ENCODE measurements at places on chromosomes 6 and 20.

GRCh38 chr6:33609019-33609418, 12.1 kb upstream of the ITPR3 start:
- no peak for DNase-seq

DNA sequence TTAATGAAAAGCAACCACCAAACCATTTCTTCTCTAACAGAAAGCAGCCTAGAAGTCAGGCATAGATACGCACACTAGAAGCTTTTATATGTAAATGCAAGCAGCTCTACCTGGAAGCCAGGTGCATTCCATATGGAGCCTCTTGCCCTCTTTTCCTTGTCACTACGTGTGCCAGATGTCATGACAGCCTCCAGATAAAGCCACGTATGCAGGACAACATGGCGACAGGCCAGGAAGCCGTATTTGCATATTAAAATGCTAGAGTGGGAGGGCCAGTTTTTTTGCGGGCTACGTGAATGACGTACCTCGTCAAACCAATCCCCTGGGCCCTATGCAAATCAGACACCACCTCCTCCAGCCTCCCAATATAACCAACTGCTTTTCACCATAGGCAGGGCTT, 308.1 kb upstream of the SPTLC3 start:
- DNase-seq, result no peak

GRCh38 chr6:89413006-89413400, 930 bp upstream of the RRAGD start:
- DNase-seq, result no peak

GRCh38 chr6:2467929-2468600, 222.7 kb upstream of the GMDS start:
- DNase-seq, result no peak

- peak; percentile 55 for DNase-seq
Measured at GRCh38 chr6:110875548-110876169, 1.1 kb downstream of the AMD1 start.

DNA sequence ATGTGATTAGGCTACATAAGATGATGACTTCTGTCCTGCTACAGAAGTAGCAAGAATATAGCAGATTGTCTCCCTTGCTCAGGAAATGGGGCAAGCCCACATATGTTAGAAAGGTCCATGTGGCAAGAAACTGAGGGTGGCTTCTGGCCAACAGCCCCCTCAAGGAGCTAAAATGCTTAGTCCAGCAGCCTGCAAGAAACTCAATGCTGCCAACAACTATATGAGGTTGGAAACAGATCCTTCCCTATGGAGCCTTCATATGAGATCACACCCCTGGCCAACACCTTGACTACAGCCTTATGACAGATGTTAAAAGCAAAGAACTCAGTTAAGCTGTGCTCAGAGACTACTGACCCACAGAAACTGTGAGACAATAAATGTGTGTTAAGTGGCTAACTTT, 22.1 kb downstream of the PTPRT start:
- DNase-seq, result no peak

GRCh38 chr20:45834797-45835161, 1.2 kb downstream of the SNX21 start:
- DNase-seq, result no peak

DNA sequence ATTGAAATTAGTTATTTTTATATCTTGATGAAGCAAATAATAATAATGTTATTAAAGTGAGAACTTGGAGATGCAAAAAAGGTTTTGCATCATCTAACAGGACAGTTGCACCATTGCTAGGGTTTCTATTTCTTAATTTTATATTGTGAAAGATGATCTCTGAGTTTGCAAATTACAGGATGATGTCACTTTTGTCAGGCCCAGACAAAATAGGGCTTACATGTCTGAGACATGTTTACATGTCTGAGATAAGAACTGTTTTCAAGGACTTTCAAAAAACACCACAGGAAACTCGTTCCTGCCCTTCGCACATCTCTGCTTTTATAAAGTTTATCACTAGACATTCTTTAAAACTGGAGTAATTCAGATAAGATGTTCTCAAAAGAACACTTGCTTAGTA, 1075.8 kb upstream of the MANEA start:
- no peak for DNase-seq

GRCh38 chr20:55211481-55211880, 736.1 kb downstream of the DOK5 start:
- no peak for DNase-seq

DNA sequence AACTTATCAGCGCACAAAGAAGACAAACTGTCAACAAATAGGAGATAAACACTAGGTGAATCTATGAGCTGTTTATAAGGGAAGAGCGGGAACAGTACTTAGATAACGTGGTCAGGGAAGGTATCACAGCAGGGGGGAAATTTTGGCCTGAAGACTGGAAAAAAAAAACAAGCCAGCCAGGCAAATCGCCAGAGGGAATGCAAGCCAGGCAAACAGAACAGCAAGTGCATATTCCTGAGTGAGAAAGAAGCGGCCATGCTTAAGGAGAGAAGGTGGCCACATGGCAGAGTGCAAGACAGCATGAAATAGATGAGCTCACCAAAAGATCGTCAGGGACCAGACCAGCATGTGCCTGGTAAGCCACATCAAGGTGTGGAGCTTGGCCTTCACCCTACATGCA, 466.5 kb upstream of the ARID1B start:
- DNase-seq, result no peak

GRCh38 chr6:155419161-155419560, 36.5 kb downstream of the NOX3 start:
- no peak for DNase-seq

- no peak for DNase-seq
Measured at GRCh38 chr20:4708036-4708435, 13.7 kb upstream of the PRND start.

GRCh38 chr6:145673504-145673903, 61.8 kb downstream of the EPM2A start:
- no peak for DNase-seq

DNA sequence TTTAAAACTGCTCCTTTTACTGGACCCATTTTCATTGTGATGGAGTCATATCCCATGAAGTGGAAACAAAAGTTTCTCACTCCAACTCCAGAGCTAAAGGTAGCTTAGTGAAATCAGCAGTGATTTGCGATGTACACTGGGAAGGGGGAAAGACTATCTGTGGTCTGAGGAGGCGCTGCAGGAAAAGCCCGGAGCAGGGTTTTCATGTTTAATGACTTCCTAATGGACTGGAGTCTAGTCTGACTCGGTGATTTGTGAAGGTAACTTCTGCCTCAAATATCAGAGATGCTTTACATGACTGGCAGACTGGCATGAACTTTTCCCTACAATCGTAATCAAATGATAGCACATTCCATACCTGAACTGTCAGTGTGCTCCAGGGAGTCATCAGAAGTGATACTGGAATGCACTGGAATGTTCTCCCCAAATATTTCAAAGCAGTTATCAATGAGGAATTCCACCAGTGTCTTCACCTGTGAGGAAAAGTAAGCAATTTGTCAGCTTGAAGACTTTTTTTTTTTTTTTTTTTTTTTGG, 7.0 kb downstream of the TAGAP start:
- DNase-seq, result no peak

Measured in activated T-helper 1 cell treated with Interleukin-2 at 50 U/mL for 16 hours (primary cell).